ENCODE measurements at places on chromosomes 7 and 10.

DNA sequence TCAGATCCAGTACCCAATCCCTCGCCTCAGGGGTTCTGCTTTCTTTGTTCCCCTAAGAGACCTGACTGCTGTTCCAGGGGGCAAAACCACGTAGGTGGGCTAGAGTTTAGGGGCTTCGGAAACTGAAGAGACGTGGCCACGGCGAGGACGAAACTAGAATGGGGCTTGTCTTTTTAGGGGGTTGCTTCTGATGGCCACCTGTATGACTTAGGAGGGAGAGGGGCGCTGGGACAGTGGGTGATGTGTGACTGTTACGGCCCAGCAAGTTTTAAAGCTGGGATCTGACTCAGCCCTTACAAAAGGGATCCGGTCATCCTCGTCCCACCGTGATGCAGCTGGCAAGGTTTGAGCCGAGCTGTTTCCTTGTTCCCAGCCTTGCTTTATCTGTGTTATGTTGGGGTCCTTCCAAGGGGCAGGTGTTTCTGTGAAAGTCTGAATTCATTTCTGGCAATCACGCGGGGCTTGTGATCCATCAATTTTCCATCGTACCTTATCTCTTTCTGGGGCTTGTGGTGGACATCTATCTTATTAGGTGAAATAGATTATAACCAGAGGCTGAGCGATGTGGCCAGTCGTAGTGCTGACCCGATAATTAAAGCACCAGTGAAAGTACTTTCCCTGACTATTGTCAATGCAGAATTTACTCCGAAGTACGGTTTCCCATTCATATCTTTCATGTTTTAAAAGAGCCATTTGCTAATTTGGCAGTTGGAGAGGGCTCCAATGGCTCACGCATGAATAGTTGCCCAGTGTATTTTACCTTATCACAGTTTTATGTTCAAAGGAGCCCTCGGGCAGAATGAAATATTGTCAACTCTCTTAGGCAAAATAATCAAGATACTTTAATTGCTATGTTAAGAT, 830 bp downstream of the MET start:
- DNase-seq: no peak

- DNase-seq: no peak
Measured at GRCh38 chr7:36275735-36276284, 113.9 kb upstream of the ANLN start.

- DNase-seq: no peak
Measured at GRCh38 chr7:155286686-155287085, 11.0 kb upstream of the INSIG1 start.

GRCh38 chr7:158025686-158026600, 561.7 kb downstream of the PTPRN2 start:
- no peak for DNase-seq

- no peak for DNase-seq
Measured at GRCh38 chr7:118735441-118735840, 510.9 kb downstream of the ANKRD7 start.

DNA sequence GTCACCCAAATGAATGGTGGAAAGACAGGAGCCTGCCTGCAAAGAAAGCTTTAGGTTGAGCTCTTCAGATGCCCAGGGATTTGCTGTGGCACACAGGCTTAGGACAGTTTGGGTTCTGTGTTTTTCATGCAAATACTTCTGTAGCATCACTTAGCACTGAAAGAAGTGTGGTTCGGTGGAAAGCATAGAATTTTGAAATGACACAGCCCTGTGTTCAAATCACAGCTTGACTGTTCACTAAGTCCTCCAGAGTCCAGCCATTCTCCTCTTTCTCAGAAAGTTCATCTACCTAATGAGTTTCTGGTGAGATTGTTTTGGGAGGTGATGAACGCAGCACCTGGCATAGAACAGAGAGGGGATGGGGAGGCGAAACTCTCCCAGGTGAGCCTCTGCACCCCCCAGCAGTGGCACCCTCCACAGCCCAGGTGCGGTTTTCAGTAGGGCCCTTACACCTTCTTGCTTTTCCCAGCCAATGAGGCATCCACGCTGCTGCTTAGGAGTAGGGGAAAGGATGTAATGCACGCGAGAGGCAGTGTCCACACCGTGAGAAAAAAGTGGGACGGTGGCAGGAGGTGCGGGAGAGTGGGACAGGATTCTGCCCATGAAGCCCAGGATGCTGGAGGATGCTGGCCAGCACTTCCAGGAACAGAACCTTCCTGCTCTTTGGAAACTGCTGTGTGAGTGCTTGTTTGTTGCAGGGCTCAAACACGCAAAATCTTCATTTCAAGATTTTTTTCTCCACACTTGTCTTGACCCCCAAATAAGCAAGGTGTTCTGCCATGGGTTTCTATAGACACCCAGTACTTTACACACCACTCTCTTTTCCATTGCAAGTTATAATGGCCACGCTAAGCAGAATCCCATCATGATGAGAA, 11.6 kb downstream of the EN2 start:
- DNase-seq: no peak

DNA sequence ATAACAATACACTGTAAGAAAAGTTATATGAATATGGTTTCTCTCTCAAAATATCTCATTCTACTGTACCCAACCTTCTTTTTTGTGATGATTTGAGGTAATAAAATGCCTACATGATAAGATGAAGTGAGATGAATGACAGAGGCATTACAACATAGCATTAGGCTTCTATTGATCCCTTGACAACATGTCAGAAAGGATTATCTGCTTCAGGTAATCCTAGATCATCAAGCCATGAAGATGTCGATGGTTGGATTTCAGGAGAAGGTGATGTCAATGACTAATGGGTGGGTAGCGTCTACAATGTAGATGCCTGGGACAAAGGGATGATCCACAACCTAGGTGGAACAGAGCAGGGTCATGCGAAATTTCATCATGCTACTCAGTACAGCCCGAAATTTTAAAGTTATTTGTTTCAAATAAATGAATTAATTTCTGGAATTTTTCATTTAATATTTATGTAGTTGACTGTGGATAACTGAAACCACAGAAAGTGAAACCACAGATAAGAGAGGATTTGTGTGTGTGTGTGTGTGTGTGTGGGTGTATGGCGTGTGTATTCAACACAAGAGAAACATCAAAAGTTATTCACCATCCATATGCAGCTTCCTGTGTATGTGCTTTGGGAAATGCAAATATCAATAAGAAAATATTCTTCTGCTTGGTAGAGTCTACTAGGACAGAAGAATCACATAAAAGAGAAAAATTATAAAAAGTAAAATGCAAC, 77.0 kb downstream of the MAGI2 start:
- no peak for DNase-seq

DNA sequence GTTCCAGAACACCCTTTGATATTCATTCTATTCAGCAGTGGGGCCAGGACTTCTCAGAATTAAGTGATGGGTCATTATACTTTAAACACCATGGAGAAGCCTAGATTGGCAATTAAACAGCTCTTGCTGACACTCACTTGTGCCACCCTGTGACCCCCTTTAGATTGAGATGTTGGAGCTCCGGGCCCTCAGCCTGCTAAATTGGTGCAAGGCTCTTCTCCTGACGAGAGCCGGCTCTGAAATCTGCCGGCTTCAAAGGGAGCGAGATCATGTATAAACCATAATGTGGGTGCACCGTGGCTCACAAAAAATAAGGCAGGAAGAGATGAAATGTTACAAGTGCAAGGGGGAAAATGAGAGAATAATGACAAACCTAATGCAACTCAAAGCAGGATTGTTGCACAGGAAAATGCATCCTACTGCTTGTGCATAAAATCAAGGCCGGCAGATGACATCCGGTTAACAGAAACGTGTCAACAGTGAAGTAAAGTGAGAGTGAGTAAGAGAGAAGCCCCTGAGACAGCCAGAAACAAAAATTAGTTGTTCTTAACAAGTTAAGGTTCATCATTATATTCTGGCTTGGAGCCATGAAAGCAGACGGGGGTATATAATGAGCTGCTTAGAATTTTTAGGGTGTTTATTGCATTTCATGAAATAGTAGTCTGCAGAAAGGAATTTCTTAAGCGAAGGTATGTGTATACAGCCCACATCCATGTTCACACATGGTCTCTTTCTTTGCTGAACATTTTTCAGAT, 198.2 kb downstream of the TCF7L2 start:
- DNase-seq: no peak

- DNase-seq: no peak
Measured at GRCh38 chr7:111517549-111517951, 44.7 kb downstream of the IMMP2L start.

DNA sequence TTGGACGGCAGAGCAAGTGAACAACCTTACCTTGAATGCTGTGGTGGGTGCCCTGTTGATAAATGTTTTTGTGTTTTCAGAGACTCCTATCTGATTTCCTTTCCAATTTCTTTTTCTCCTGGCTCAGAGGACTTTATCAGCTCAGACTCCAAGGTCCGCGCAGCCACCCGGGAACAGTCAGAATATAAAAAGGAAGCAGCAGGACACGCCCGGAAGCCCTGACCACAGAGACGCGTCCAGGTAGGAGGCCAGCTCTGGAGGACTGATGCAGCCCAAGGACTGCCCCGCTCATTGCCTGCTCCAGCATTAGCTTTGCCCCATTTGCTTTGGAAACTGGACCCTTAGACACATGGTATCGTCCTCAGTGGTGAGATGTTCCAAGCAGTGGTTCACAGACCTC, 61.3 kb downstream of the TACC2 start:
- no peak for DNase-seq

GRCh38 chr10:132610071-132610701, 72.6 kb downstream of the INPP5A start:
- peak; percentile 9 for DNase-seq

GRCh38 chr7:138980563-138981291, 462 bp downstream of the KIAA1549 start:
- peak; percentile 15 for DNase-seq

GRCh38 chr7:34652809-34653208, 5.2 kb upstream of the NPSR1 start:
- DNase-seq: no peak

GRCh38 chr10:87626422-87626892, 33.2 kb upstream of the PAPSS2 start:
- no peak for DNase-seq

DNA sequence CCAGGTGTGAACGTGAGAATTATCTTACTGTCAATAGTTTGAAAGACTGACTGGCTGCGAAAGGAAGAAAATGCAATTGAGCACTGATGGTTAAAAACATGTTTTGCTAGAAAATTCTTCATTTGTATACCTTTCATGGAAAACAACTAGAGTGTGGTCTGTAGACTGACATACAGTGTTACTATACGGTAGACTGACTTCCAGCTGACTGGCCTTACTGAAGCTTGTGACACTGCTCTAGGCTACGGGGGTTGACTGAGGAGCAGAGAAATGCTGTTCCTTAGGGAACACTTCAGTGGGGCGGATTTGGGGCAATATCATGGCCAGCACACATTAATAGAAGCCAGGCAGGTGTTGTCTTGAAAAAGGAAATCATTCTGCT, 25.9 kb upstream of the DDC start:
- no peak for DNase-seq

DNA sequence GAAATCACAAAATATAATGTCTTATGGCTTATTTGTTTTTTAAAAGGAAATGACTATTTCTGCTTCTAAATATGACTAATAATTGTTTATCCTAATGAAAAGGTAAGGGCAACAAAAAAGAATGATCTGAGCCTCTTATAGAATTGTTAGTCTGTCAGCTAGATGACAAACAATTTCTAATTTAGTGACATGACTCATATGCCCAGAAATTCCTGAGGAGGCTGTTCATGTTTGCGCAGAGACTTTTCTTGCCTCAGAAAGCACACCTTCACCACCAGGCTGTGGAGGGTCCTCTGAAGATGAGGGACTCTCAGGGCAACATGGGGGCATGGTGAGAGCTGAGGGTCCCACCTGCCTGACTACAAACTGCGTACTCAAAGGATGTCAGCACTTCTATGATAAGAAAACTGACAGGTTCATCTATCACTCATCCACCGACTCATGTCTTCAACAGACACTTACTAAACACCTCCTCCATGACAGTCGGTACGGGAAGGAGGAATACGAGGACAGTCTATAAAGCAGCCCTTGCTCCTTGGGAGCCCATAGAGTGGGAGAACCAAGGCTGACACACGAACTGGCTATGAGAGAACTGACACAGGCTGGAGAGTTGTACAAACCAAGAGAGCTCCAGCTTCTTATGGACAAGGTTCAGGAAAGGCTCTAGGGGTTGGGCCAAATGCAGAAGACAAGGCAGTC, 102.0 kb downstream of the PKD1L1 start:
- no peak for DNase-seq

DNA sequence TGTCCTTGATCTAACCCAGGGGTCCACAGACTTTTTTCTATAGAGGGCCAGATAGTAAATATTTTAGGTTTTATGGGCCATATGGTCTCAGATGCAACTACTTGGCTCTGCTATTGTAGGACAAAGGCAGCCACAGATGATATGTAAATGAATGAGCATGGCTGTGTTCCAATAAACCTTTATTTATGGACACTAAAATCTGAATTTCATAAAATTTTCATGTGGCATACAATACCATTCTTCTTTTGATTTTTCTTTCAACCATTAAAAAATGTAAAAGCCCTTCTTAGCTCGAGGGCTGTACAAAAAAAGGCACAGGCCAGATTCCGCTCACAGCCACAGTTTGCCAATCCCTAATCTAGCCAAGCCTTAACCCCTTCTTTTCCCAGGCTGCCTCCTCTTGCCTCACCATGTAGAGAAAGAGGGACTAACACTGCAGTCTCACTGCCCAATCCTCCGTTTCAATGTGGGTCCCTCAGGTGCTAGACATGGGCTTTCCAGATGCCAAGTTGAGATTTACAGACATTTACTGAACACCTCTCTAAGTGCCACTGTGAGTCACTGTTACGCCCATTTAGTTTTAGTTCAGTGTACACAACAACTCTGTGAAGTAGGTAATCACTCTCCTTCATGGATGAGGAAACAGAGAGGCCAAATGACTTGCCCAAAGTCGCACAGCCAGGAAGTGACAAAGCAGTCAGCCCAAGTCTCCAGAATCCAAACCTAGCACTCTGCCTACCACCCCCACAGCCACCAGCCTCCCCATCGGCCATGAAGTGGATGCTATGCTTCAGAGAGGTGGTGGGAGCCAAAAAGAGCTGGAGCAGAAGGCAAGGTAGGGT, 132.6 kb upstream of the PDLIM1 start:
- DNase-seq: no peak

DNA sequence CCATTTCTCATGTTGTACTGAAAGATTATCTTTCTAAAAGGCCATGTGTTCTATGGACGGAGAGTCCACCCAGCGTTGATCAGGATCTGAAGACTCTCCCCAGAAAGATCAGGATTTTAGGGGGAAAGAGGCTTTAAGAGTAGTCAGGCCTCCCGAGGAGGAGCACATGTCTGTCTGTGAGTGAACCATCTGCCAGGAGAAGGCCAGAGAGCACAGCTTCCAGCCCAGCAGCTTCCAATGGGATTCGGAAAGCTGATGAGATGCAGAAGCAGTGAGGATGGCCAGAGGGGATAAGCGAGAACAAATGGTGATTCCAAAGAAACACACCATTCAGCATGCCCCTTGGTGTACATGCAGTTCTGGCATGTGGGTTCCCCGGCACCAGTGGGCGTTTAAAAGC, 88.5 kb upstream of the TCERG1L start:
- DNase-seq: no peak

DNA sequence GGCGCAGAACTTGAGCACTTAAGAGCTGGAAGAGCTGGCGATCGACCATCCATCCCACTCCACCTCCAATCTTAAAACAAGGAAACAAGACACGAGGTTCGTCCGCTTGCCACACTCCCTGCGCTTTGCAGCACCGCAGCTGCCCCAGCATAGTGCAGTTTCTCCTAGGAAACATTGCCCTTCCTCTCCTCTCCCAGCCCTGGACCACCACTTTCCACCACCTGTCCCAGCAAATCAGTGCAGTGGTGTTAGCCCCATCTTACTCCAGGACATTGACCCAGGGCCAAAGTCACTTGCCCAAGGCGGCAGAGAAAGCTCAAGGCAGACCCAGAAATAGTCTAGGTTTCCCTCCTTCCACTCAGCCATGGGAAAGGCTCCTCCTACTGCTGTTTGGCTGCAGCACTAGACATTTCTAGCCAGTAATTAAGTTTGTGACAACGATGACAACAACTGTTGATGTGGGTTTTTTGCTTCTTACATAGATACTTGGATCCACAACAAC, 1.5 kb upstream of the PARD3 start:
- DNase-seq: no peak
